ENCODE measurements at places on chromosomes 12 and 14.

DNA sequence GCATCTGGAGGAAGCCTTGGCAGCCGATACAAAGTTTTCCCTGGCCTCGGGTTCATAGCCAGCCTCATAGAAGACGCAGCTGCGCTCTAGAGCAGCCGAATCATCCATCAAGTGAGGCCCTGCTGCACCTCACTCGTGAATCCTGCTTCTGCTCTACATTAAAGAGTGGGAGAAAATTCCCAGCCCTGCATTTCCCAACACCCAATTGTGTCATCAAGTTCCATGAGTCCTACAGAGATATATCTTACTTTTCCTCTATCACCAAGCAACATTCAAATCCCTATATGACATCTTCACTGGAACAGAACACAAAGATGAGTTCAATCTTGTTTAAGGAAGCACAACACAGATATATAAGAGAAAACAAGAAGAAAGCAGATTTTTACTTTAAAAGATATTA is 139.3 kb downstream of the TTC7B start:
- peak; percentile 24 for DNase-seq

DNA sequence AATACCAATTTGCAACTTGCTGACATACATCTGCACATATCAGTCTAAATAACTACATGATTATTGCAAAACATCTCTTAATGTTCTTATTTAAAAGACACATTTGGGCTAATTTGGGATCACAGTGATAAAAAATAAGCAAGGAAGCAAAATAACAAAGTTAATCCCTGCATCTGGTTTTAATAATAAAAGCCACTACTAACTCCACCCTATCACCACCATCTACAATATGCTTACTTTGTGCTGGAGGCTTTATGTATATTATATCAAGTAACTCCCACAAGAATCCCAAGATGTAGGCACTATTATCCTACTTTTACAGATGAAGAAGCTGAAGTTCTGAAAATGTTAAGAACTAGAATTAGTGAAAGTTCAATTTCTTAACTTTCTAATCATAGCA is 45.7 kb downstream of the TAOK3 start:
- DNase-seq = peak; percentile 36

DNA sequence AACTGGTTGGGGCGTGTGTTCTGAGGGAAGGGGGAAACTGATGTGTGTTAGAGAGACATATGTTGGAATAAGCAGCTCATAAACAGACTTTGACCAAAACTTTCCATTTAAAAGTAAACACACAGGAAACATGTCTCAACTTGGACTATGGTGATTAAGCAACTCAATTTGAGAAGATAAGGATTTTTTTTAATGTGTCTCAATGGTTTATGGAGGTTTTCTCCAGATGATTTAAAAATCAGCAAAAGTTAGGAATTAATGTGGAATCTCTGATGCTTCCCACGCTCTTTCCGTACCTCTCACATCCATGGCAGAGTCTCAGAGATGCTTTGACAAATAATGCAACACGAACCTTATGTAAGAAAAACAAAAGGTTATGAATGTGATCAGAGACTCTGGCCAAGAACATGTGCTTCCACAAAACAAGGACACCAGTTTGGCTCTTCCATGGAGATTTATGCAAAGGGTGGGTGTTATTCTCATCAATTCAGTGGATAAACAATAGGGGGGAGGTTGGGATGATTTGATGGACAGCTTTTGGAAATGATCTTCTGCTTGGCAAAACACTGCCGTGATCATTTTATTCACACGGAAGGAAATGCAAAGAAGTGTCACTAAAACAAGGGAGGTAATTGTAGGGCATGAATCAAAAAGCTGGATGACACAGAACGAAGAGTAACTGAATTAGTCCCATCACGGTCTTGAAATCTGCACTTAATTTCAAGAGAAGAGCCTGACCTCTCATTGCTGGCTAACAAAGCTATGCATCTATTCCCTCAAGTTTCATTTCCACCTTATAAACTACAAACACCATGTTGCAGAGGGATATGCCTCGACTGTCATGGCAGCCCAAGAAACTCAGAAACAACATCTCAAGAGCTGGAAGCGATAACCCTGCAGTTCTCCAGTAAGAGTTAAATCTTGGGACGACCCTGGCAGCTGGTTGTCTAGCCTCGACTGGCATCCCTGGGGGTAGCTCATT is 76.5 kb downstream of the FOXN3 start:
- DNase-seq = peak; percentile 36

DNA sequence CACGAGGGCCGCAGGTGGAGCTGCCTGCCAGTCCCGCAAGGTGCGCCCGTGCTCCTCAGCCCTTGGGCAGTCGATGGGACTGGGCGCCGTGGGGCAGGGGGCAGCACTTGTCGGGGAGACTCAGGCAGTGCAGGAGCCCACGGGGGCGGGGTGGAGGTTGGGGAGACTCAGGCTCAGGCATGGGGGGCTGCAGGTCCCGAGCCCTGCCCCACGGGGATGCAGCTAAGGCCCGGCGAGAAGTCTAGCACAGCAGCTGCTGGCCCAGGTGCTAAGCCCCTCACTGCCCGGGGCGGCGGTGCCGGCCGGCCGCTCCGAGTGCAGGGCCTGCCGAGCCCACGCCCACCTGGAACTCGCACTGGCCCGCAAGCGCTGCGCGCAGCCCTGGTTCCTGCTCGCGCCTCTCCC is 39.2 kb upstream of the P2RX7 start:
- no peak for DNase-seq

DNA sequence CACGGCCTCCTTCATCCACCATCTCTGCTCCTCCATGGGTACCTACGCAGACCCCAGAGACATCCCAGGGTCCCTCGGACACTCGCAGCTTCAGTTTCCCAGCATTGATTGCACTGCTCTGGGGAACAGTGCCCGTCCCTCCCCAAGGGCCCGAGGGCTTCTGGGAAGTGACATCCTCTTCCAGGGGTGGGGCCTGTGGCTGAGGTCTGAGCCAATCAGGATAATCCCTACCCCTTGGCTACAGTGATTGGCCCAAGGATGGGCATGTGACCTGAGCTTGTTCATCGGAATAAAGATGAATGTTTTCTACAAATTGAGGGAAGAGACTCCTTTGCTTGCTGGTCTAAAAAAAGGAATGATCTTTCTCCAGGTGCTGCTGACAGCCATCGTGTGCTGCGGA is 37.3 kb upstream of the MYL2 start:
- no peak for DNase-seq

- no peak for DNase-seq
These were observed 43.0 kb upstream of the GLIPR1 start for GRCh38 chr12:75437564-75437963.

- peak; percentile 30 for DNase-seq
These were observed 55.3 kb downstream of the FIGNL2 start for GRCh38 chr12:51793201-51793600.

- no peak for DNase-seq
These were observed 5.7 kb downstream of the RAB35 start for GRCh38 chr12:120110550-120111501.

GRCh38 chr12:45959728-45960127 is 30.6 kb downstream of the SCAF11 start:
- no peak for DNase-seq

- DNase-seq = no peak
These were observed 8.0 kb upstream of the ITGA5 start for GRCh38 chr12:54427106-54427505.

DNA sequence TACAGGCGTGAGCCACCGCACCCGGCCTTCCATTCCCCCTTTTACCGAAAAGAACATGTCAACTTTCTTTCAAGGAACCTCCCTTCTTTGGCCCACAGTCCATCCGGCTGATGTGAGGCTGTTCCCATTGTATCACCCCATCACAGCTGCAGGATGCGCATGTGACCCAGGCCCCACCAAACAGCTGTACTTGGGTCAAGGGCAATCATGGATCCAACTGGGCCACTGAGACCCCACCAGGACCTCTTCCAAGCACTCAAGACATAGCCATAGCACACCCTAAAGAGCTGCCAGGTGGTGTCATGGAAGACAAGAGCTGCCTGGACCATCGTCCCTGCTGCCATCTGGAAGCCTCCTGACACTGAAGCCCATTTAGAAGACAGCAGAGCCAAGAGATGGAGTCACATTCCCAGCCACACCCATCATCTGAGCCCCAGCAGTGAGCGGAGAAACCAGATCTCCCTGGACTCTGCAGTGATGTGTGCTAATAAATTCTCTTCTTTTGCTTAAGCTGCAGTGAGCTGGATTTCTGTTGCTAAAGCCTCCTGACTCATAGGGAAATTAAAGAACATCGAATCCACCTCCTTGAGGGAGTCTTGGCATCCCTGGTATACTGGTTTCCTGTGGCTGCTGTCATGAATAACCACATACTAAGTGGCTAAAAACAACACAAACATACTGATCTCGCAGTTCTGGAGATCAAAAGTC is 105.6 kb downstream of the KSR2 start:
- peak; percentile 51 for DNase-seq

GRCh38 chr14:90426663-90427062 is 29.8 kb downstream of the CALM1 start:
- no peak for DNase-seq

GRCh38 chr12:131203666-131204415 is 250.1 kb downstream of the ADGRD1 start:
- no peak for DNase-seq

DNA sequence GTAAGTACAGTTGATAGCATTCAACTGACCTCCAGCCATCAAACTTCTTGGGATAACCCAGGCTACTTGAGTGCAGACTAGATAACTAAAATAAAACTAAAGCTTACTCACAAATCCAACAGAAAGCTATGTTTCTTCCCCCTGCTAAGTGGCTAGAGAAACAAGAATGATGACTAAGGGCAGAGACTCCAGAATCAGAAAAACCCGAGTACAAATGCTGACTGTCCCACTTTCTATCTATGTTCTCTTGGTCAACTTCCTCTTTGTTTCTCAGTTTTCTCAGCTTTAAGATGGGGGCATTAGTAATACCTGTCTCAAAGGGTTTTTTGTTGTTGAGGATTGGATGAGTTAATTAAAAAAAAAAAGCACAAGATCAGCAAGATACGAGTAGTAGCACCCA is 6.1 kb upstream of the NUAK1 start:
- peak; percentile 39 for DNase-seq

DNA sequence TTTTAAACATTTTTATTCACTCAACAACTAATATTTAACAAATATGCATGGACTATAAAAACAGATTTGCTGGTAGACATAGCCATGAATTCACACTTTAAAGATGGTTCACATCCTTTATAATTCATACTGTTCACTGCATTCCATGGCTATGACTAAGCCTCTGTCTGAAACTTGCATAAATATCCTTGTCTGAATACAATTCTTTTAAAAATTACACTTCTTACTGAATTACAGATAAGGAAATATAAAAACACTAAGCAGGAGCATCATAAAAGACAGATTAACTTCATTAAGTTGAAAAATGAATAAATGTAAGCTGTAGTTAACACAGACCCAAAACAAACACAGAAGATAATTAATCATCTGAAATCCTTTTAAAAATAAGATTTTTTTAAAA is 53.8 kb downstream of the GXYLT1 start:
- DNase-seq = peak; percentile 65

DNA sequence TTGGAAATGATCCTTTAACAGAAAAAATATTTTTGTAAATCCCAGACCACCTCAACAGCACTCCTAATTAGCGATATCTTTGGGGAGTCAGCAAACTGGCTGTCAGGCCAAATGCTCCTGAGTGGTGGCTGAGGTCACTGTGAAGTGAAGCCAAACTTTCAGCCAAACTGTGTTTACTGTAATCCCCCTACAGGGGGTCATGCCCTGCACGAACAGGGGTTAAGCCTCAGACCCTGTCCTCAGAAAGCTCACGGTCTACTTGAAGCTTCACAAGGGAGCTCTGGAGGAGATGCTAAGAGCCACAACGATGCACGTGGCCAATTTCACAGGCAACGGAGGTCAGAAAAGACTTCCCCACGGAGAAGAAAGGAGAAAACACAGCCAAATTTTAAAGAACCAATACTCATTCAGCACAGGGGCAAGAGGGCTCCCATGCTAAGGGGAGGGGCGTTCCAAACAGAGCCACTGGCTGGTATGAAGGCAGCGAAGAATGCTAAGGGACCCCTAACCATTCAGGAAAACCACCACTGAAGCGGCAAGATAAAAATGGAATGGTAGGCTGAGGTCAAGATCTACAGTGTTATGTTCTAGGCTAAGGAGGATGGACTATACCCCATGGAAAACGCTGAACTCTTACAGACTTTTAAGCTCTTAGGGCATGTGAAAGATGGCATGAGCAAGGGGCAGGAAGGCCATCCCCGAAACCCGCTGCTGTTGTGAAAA is 105.4 kb downstream of the ITPR2 start:
- DNase-seq = no peak

- no peak for DNase-seq
These were observed 380.6 kb upstream of the DCN start for GRCh38 chr12:91563011-91563765.

DNA sequence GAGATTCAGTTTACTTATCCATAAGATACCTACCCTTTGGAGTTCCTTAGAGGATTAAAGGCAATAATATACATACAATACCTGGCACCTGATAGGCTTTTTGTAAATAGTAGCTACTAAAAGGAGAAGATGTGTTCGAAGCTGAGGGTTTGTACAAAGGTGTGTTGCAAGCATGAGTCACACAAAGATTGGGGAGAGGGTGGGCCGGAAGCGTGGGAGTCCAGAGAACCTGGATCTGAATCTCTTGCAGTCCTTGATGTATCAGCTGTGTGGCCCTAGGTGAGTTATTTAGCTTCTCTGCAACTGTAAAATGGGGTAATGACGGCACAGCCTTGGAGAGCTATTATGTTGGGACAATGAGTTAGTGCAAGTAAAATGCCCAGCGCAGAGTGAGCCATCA is 61.6 kb upstream of the PSMC1 start:
- no peak for DNase-seq

DNA sequence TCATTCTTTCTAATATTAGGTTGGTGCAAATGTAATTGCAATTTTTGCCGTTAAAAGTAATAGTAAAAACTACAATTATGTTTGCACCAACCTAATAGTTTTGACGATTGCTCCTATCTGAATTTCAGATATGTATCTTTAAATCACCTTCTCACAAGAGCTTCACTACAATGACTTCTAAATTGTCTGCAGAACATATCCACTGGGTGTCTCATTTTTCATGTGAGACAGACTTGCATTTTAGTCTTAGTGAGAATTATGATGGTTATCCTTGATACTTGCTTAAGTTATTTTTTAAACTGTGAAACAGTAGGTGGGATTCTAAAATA is 84.6 kb downstream of the ITPR2 start:
- peak; percentile 23 for DNase-seq

- no peak for DNase-seq
These were observed 50.2 kb downstream of the C14orf132 start for GRCh38 chr14:96089401-96089800.

GRCh38 chr12:915090-915489 is 34.4 kb downstream of the RAD52 start:
- DNase-seq = no peak
